Karpas-422 (cell line): ENCODE measurements at places on chromosomes 7 and 10. TPM values are rescaled to one million over a fixed set of nuclear protein-coding genes. Genes with fewer than 3 reads are reported as not detected.
A peak's percentile ranks its signal among the peaks of the same experiment; 100 is the strongest.

DNA sequence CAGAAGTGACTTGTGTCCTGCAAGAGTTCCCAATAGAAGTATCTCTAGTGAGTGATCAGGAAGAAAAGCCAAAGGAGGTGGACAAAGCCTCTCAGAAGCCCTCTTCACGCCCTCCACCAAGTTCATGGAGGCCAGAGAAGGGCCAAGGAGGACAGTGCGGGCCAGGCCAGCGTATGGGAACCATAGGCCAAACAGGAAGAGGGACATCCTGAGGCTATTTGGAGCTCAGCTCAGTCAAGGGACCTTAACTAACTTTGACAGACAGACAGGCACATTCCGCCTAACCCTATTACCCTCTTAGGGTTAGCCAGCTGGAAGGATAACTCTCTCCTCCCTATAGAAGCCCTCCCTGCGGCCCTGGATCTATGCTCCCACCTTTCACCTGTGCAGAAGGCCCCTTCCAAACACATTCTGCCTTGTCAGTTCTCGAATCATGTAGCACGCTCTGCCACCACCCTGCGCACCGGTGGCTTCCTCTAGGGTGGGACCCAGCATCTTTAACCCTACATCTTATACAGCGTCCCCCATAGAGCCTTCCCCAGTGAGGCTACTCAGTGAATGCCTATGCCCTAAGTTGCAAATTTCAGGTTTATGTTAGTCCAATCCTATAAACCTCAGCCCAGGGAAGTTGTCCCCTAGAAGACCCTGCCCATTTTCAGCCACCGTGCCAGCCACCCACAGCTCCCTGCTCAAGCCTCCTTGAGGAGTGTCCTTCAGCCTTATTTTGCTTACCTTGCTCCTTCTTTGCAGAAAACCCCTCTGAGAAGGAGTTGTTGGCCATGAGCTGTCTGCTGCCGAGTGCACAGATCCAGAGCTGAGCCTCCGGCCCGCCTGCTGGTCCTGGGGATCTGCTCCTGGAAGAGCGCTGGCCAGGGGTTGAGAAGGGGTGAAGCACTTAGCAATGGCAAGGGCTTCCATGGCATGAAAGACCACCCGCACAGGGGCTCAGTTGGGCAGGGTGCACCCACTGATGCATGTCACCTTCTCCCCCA, 36.9 kb downstream of the FRMPD2 start:
- no peaks in the 10 kb centered on the region for H3K4me1 ChIP-seq
- H3K27ac ChIP-seq, result no peak overlapping the region
- H3K27me3 ChIP-seq, result no peaks in the 10 kb centered on the region
- no peak overlapping the region for H3K4me3 ChIP-seq
- no peaks in the 10 kb centered on the region for H3K36me3 ChIP-seq
- DNase-seq, result no peak

GRCh38 chr7:158274996-158275395, 312.6 kb downstream of the PTPRN2 start:
- no peak overlapping the region for H3K4me3 ChIP-seq
- no peak overlapping the region for H3K27ac ChIP-seq
- no peaks in the 10 kb centered on the region for H3K36me3 ChIP-seq
- no peaks in the 10 kb centered on the region for H3K4me1 ChIP-seq
- DNase-seq, result no peak

GRCh38 chr7:157493017-157493416, 156.2 kb downstream of the DNAJB6 start:
- no peaks in the 10 kb centered on the region for H3K36me3 ChIP-seq
- H3K27me3 ChIP-seq, result no peaks in the 10 kb centered on the region
- H3K4me3 ChIP-seq, result no peak overlapping the region
- peaks cover 8% of the 10 kb centered on the region for H3K4me1 ChIP-seq

DNA sequence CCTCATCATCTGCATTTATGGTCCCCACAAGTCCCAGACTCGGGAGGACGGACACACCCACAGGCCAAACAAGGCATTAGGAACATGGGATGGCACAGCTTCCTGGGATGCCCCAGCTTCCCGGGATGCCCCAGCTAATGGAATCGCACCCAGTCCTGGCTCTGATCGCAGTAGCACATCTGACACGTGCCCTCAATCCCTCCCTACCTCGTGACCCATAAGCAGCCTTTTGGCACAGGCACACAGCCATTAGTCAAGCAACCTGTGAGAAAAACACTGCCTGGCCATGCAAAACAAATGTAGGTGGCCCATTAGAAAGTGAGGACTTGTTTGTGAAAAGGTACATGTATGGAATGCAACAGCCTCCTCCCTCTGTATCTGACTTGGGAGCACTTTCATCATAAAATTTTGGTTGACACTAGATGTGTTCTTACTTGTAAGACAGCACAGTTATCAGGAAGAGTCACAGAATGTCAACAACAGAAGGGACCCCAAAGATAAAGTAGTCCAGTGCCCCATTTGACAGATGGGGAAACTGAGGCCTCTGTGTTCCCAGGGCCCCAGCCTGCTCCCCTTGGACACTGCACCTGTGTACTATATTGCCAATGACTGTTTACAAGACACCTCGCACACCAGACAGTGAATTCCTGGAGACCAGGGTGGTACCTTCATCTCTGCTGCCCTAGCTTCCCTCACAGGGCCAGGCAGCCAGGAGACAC, 34.4 kb downstream of the DLG5 start:
- no peak overlapping the region for H3K4me3 ChIP-seq
- H3K27ac ChIP-seq, result no peak overlapping the region
- no peaks in the 10 kb centered on the region for H3K36me3 ChIP-seq
- H3K27me3 ChIP-seq, result no peaks in the 10 kb centered on the region
- DNase-seq, result no peak

- no peak overlapping the region for H3K4me3 ChIP-seq
- no peaks in the 10 kb centered on the region for H3K27me3 ChIP-seq
- DNase-seq, result no peak
- peaks cover 14% of the 10 kb centered on the region for H3K4me1 ChIP-seq
- H3K36me3 ChIP-seq, result no peaks in the 10 kb centered on the region
These were observed 52.2 kb downstream of the KMT2C start for GRCh38 chr7:152383341-152384234.

KAT6B gene
- 64.1 and 73.6 TPM in 2 replicates for total RNA-seq

GRCh38 chr7:25014756-25015155, 34.8 kb upstream of the OSBPL3 start:
- no peak for DNase-seq
- no peak overlapping the region for H3K27ac ChIP-seq
- no peaks in the 10 kb centered on the region for H3K36me3 ChIP-seq
- peaks cover 5% of the 10 kb centered on the region for H3K4me1 ChIP-seq
- H3K4me3 ChIP-seq, result no peak overlapping the region

ASB10 gene
- not detected in 2 replicates for total RNA-seq

PRSS2 gene
- total RNA-seq, result not detected in 2 replicates

- no peaks in the 10 kb centered on the region for H3K36me3 ChIP-seq
- H3K4me1 ChIP-seq, result no peaks in the 10 kb centered on the region
- H3K27ac ChIP-seq, result no peak overlapping the region
- H3K4me3 ChIP-seq, result no peak overlapping the region
These were observed 150.4 kb downstream of the PARD3 start for GRCh38 chr10:34664706-34665105.

DNA sequence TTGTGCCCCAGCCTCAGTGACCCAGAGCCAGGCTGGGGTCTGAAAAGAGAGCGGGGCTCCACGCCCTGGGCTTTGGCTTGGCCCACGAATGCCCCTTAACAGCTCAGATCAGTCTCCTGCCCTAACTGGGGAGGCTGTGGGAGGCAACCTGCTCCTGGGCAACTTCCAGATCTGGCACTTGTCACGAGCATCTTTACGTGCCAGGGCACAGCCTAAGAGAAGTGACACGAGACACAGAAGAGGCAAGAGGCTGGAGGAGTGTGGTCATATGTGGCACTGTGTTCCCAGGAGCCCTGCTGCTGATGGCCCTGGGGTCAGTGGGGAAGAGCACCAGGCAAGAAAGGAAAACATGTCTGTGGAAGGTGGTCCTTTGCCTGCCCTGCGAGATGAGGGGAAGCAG, 97.8 kb upstream of the BTBD16 start:
- H3K4me3 ChIP-seq, result no peak overlapping the region
- H3K27me3 ChIP-seq, result no peaks in the 10 kb centered on the region
- H3K27ac ChIP-seq, result no peak overlapping the region

DNA sequence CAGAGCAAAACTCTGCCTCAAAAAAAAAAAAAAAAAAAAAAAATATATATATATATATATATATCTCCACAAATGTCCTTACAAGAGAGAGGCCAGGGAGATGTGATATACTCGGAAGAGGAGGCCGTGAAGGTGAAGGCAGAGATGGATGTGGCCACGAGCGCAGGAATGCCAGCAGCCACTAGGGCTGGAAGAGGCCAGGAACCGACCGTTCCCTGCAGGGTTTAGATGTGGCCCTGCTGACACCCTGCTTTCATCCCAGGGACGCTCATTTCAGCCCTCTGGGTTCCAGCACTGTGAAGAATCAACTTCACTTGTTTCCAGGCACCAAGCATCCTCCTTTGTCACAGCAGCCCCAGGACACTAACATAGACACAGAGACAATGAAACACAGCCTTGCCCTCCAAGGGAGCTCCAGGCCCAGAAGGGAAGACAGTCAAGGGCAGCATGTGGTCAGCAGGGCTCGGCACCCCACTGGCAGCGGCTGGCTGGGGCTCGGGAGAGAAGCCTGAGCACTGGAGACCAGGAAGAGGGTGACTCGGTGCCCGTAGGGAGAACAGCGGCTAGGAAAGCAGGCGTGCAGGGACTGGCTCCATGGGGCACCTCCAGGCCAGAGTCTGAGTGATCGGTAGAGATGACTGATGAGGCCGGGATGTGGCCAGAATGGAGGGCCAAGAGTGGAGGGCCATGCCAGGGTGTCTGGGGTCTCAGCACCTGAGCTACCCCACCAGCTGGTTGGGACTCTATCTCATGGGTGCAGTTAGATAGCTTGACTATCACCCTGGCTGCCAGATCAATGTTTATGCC, 7.6 kb downstream of the WDR86 start:
- no peaks in the 10 kb centered on the region for H3K36me3 ChIP-seq
- H3K27me3 ChIP-seq, result no peaks in the 10 kb centered on the region
- H3K27ac ChIP-seq, result no peak overlapping the region
- H3K4me3 ChIP-seq, result no peak overlapping the region
- no peaks in the 10 kb centered on the region for H3K4me1 ChIP-seq

GRCh38 chr10:2236876-2237275, 499.6 kb upstream of the ADARB2 start:
- no peak for DNase-seq
- no peaks in the 10 kb centered on the region for H3K27me3 ChIP-seq
- H3K4me3 ChIP-seq, result no peak overlapping the region
- no peaks in the 10 kb centered on the region for H3K36me3 ChIP-seq
- no peaks in the 10 kb centered on the region for H3K4me1 ChIP-seq
- no peak overlapping the region for H3K27ac ChIP-seq

GRCh38 chr10:124641282-124642087, 102.7 kb downstream of the FAM53B start:
- H3K27me3 ChIP-seq, result no peaks in the 10 kb centered on the region
- H3K4me1 ChIP-seq, result peaks cover 27% of the 10 kb centered on the region
- H3K4me3 ChIP-seq, result no peak overlapping the region
- 0 out of 2 replicates have a peak, but pooled peaks cover 6% of the 10 kb centered on the region for H3K36me3 ChIP-seq

DNA sequence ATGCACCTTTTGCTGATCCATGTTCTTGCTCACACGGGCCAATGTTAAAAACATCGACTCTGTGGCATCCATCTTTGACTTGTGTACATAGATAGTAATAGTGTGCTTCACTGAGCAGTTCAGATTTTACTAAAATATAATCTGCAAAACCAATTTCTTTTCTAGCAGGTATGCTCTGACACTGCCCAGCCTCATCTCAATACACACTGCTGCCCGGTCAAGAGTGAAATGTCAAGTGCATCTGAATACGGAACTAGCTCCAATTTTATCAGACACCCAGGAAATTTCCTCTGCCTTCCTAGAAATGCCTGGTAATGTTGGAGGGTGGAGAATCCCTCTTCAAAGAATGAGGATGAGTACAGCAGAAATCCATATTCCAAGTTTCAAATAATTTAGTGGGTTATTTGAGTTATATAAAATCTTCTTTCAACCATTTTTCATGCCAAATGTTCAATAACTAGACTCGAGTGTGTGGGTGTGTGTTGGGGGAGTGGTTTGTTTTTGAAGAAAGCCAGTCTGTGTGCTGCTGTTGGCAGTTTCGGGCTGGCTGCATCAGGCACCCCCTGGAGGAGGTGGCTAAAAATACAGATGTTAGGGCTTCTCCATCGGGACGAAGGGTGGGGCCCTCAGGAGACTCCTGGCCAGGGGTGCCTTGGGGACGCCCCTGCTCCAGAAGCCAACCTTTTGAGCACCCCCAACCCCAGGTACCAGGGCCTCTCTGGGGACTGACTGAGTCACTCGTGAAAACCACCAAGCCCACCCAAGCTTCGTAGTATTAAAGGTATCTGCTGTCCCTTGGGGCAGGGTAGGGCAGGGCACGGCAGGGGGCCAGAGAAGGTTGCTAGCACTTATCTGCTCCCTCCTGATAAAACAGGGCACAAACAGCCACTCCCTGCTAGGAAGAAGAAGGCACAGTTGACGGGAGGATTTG, 15.4 kb downstream of the CTBP2 start:
- no peak overlapping the region for H3K27ac ChIP-seq
- peak; percentile 53 for DNase-seq
- H3K4me3 ChIP-seq, result no peak overlapping the region
- H3K27me3 ChIP-seq, result no peaks in the 10 kb centered on the region
- H3K4me1 ChIP-seq, result no peaks in the 10 kb centered on the region

GRCh38 chr10:80137031-80137862, 4.7 kb downstream of the PLAC9 start:
- no peaks in the 10 kb centered on the region for H3K4me1 ChIP-seq
- H3K27ac ChIP-seq, result no peak overlapping the region
- no peaks in the 10 kb centered on the region for H3K27me3 ChIP-seq
- no peak for DNase-seq
- H3K4me3 ChIP-seq, result no peak overlapping the region
- H3K36me3 ChIP-seq, result no peaks in the 10 kb centered on the region

GRCh38 chr7:135334830-135335543, 101.3 kb downstream of the STRA8 start:
- H3K36me3 ChIP-seq, result no peaks in the 10 kb centered on the region
- H3K27ac ChIP-seq, result no peak overlapping the region
- peaks cover 8% of the 10 kb centered on the region for H3K4me1 ChIP-seq
- no peak overlapping the region for H3K4me3 ChIP-seq
- DNase-seq, result no peak

DNA sequence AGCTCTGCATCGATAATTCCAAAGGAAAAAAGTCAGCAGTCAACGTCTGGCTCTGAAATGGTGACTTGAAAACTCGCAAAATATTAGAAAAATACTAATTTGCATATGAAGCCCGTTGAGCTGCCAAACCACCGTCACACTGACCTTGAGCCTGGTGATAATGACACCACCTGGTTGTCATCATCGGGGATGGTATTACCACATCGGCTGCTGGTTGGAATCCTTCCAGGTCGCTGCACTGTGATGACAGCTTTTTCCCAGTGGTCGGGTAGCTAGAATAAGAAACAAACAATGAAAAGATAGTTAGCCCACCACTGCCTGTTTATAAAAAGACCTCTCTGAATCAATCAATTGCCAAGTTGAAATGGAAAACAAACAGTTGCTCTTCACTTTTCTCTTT, 41.6 kb downstream of the LAMB1 start:
- H3K36me3 ChIP-seq, result no peaks in the 10 kb centered on the region
- no peak overlapping the region for H3K27ac ChIP-seq
- no peak overlapping the region for H3K4me3 ChIP-seq
- H3K4me1 ChIP-seq, result no peaks in the 10 kb centered on the region
- H3K27me3 ChIP-seq, result no peaks in the 10 kb centered on the region
- no peak for DNase-seq

GRCh38 chr10:110426294-110427181, 71.2 kb upstream of the DUSP5 start:
- H3K4me1 ChIP-seq, result peaks cover 38% of the 10 kb centered on the region
- H3K36me3 ChIP-seq, result no peaks in the 10 kb centered on the region
- DNase-seq, result peak; percentile 62
- no peak overlapping the region for H3K4me3 ChIP-seq

- DNase-seq, result no peak
- H3K27ac ChIP-seq, result no peak overlapping the region
- H3K36me3 ChIP-seq, result no peaks in the 10 kb centered on the region
- no peaks in the 10 kb centered on the region for H3K4me1 ChIP-seq
These were observed 72.7 kb upstream of the TMEM106B start for GRCh38 chr7:12138421-12138820.
